ENCODE measurements at places on chromosomes 12 and 14.

GRCh38 chr12:3190101-3190500 lies 112.9 kb downstream of the TSPAN9 start:
- DNase-seq, result no peak

DNA sequence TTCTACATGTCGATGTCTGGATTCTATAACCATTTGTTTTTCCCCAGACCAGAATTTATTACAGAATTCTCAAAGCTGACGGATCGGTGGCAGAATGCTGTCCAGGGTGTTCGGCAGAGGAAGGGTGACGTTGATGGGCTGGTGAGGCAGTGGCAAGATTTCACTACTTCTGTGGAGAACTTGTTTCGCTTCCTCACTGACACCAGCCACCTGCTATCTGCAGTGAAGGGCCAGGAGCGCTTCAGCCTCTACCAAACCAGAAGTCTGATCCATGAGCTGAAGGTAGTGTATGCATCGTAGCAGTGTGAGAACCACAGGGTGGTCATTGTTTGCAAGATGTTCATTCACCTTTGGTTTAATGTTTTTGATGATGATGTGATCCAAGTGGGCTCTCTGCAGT lies 124.0 kb downstream of the ESR2 start:
- DNase-seq, result no peak

DNA sequence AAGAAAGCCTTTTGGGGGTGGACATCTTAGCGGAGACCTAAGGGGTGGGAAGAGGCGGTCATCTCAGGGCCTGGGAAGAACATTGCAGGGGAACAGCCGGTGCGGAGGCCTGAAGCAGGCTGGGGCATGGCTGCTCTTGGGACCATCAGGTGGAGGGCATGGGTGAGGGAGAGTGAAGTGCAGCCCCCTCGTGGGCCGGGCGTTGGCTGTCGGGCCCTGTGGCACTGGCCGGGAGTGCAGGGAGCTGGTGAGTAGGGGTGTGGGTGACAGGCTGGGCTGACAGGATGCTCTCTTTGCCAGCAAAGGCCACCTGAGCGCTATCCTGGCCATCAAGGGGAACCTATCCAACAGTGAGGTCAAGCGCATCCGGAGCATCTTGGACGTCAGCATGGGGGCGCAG lies 11.7 kb downstream of the TNFAIP2 start:
- DNase-seq, result no peak

- no peak for DNase-seq
Observed at GRCh38 chr12:49030714-49031572, 12.4 kb upstream of the PRKAG1 start.

DNA sequence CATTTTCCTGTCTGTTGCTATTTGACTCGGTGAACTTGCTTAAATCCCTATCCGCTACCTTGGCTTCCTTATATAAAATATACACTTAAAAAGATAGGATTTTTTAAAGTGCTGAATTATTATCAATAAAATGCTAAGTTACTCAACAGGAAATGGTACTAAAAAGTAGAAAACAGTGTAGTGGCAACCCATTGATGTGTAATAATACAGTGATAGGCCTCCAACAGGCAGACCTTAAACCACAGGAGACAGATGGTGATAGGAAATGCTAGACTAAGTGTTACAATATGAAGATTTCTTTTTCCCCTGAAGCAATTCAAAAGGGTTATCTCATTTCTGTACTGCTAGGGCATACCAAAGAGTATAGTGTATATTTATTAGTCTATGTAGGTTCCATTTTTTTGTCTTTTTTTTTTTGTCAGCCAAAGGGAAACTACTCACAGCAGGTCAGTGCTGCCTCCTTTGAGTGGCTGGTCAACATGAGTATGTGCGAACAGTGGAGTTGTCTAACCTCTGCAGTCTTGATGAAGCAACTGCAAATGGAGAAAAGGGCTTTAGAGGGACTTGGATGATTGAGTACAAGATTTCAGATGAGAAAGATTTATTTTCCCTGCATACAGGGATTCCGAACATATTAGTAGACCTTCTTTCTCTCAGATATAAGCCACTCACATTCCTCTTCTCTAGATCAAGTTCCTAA lies 183.8 kb downstream of the ACSS3 start:
- no peak for DNase-seq

DNA sequence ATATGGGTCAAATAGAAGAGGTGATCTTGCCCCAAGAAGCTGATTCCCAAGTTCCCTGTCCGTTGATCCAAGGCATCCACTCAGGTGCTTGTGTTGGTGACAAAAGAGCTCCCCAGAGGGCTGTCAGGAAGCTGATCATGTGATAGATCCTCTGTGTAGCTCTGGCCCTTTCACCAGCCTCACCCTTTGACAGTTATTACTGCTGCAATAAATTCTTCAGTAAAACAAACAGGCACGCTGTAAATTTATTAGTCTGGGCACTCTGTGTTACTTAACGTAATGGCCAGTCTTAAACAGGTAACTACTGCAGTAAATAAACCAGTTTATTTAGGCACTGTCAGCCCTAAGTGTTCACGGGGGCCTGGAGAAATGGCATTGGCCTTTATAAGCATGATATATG lies 473.9 kb downstream of the BCL11B start:
- DNase-seq, result no peak

DNA sequence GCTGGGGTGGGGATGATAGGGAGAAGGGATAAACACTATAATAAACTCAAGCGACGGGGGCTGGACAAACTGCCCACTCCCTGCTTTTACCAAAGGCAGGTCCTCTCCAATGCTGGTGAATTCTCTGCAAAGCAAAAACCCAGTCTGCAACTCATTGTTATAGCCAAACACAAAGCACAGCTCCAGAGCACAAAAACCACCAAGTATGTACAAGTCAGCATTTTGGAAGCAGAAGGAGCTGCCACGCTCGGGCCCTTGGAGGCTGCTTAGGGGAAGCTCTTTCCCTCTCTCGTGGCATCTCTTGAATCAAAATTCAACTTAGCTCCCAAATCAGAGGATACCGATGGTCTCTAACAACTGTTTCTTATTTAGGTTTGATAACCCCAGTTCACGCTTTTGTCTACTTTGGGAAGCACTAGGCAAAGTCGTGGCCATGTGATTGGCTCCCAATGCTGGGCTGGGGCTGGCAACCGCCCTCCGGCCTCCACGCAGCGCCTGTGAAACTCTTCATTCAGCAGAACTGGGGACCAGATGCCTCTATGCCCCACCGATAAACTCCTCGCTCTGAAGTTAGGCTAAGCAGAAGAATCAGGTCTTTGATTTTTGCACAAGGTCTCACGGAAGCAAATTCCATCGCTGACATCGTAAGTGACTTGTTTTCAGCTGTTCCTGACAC lies 158.5 kb upstream of the FOXN3 start:
- no peak for DNase-seq

GRCh38 chr12:46217541-46218321 lies 51.1 kb downstream of the SLC38A1 start:
- no peak for DNase-seq

DNA sequence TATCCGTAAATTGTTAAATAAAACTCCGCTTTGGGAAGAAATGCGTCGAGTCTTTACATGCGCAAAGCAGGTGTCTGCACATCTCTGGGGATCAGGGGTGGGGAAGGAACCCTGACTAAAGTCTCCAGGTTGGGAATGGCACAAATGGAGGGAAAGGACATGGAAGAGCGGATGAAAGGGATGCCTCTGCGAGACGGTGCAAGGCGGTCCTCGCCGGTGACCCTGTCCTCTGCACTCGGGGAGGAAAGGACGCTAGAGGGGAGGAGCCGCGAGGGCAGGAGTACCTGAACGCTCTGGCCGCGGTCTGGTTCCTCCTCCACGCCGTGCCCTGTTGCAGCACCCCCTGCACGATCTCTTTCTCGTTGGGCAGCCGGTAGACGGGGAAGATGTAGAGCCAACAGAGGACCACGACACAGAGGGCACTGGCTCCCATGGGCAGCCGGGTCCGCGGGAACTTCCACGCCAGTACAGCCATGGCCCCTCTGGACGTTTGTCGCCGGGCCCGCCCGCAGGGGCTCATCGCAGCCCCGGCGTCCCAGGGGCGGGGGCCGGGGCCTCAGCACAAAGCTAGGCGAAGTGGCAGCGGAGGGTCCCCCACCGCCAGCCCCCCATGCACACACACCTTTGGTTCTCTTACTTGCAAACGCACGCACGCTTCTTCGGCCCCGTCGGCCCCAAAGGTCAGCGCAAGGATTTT lies 646 bp downstream of the ST8SIA1 start:
- DNase-seq, result no peak

GRCh38 chr12:94418517-94418916 lies 41.1 kb downstream of the CEP83 start:
- DNase-seq, result no peak

DNA sequence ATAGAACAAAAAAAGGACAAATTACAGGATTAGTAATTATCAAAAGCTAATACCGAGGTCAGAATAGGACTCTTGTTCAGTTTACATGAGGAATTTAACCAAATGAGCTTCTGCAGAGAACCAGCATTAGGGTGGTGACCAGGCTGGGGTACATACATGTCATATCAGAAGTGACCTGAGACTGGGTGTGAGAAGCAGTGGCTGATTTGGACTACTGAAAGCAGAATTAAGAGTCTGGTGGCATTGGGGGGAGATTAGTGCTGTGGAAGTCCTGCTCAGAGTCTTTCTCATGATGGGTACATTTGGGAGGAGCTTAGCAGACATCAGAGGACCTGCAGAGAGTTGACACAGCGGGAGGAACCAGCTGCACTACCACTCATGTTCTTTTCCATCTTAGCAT lies 21.7 kb downstream of the TRAF3 start:
- DNase-seq, result no peak

- DNase-seq, result no peak
Observed at GRCh38 chr14:89294060-89294459, 123.0 kb downstream of the FOXN3 start.

- DNase-seq, result no peak
Observed at GRCh38 chr12:49277466-49277865, 12.6 kb downstream of the TUBA1C start.

DNA sequence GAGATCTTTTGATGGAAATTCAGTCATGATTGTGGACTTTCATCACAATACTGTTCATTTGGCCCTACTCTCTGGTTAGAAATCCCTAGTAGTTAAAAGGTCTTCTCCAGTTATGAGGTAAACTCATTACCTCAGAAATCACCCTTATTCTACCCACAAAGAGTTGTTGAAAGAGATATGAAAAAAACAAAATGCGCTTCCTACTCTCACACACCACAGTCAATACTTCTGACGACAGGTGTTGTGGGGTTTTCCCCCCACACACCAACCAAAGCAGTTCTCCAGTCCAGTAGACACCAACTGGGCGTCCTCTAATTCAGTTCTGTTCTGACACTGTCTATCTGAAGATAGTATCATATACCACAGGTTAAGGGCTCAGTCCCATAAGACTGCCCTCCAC lies 54.9 kb downstream of the TRMT5 start:
- DNase-seq, result no peak

DNA sequence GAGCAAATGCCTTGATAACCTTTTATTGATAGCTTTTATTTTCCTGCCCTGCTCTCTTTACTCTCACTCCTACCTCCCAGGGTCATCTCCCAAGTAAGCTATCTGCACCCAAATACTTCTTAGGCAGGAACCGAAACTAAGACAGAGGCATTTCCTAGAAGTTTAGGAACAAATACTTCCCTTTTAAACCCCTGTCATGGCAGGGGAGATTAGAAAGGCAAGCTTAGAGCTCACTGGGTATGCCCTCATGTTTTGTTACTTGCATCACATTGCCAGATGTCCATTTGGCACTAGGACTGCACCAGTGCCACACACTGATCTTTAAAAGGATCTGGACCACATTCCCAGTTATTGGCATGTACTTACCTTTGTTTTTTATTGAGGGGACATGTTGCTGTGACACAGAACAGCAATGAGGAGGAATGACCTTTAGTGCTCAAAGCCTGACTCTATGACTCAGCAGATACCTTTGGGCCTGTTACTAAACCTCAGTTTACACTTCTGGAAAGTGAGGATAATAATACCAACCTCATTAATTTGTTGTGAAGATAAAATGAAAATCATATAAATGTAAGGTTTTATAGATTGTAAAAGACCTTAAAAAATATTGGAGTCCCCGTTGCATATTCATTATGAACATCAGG lies 40.9 kb upstream of the MBIP start:
- DNase-seq, result no peak

GRCh38 chr14:75928690-75929181 lies 53.1 kb downstream of the TGFB3 start:
- no peak for DNase-seq

DNA sequence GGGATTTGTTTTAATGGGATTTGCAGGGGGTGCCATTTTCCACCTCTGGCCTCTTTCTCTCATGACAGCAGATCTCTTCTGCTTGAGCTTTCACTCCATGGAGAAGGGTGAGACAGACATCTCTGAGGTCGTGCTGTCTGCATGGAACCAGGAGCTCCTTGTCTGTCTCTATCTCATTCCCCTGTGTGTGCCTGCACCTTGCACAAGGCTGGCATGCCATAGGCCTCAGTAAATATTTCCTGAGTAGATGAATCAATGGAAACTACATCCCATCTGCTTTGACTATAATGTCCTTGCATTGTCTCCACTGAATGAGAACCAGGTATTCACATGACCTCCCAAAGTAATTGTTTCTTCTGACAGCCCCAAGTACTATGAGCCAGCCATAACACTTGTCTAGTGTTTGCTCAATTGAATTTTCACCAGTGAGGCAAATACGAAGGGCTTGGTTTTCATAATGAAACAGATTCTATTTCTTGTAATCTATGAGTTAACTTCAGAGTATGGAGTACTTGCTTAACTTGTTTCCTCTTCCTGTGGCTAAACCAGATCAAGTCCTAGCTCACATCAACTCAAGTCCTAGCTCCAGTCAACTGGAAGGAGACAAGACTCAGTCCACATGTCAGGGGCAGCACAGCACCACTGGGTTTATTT lies 32.3 kb downstream of the KCNK13 start:
- no peak for DNase-seq

DNA sequence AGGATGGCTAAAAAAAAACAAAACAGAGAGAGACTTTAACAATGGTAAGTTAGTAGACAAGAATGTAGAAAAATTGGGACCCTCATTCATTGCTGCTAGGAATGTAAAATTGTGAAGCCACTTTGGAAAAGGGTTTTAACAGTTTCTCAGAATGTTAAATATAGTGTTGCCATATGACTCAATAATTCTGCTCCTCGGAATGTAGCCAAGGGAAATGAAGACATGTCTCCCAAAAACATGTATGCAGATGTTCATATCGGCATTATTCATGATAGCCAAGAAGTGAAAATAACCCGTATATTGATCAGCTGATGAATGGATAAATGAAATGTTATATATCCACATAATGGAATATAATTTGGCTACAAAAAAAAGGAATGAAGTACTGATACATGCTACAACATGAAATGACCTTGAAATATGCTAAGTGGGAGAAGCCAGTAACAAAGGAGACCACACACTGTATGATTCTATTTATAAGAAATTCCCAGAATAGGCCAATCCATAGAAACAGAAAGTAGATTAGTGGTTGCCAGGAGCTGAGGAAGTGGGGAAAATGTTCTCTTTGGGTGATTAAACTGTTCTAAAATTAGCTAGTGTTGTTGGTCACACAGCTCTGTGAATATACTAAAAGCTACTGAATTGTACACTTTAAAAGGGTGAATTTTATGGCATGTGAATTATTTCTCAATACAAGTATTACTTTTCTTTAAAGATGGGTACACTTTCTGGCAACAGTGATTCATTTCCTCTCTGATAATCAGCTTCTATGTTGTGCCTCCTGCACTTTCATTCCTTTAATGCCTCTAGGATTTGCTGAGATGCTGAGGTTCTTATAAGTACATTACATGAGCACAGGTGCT lies 132.5 kb downstream of the DAAM1 start:
- DNase-seq, result no peak
